ENCODE measurements at places on chromosomes 16 and 17. TPM values are rescaled to one million over a fixed set of nuclear protein-coding genes. Genes with fewer than 3 reads are reported as not detected.

GRCh38 chr16:73106329-73107034 is 58.6 kb upstream of the ZFHX3 start:
- no peak for DNase-seq

GRCh38 chr17:78347453-78347852 is 12.4 kb downstream of the SOCS3 start:
- DNase-seq, result no peak

DNA sequence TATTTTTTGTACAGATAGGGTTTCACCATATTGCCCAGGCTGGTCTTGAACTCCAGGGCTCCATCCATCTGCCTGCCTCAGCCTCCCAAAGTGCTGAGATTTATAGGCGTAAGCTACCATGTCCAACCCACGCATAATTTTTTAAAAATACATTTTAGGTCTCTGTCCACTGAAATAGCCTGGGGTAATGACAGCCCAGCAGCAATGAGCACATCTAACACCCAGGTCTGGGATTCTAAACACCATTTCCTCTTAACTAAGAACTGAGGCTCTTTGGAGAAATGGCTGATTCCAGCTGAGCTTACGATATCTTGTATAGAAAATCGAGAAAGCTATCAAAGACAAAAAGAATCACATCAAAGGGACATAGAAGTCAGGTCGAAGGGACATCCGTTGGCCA is 245.3 kb downstream of the PARN start:
- no peak for DNase-seq

GRCh38 chr16:61083711-61084110 is 952.5 kb downstream of the CDH8 start:
- DNase-seq, result no peak

- no peak for DNase-seq
These were observed 1.8 kb upstream of the C1QTNF8 start for GRCh38 chr16:1097800-1098199.

MYH11 gene
- total RNA-seq, result not detected
